Stimulated activated CD4-positive, alpha-beta T cell treated with anti-CD3 and anti-CD28 coated beads, Interleukin-15, amount 100 ng/mL, for 48 hours (primary cell): ENCODE measurements at places on chromosomes 12 and 14.

DNA sequence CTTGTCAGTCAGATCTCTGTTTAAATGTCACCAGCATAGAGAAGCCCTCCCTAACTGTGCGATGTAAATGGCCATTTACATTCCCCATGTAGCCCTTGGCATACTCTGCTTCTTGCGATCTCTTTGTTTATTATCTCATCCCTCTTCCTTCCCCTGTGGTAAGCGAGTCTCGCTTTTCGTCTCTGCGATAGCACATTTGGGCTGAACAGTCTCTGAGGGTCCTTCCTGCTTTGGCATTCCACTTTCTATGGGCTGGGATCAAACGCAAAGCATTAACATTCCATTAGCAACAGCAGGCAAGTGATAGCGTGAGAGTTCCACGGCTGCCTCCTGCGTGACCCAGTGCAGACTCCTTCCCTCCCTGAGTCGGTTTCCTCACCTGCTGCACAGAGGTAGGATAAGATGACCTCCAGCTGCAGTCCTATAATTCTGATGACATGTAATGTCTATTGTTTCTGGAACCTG is 61.4 kb upstream of the TUNAR start:
- DNase-seq = no peak

DNA sequence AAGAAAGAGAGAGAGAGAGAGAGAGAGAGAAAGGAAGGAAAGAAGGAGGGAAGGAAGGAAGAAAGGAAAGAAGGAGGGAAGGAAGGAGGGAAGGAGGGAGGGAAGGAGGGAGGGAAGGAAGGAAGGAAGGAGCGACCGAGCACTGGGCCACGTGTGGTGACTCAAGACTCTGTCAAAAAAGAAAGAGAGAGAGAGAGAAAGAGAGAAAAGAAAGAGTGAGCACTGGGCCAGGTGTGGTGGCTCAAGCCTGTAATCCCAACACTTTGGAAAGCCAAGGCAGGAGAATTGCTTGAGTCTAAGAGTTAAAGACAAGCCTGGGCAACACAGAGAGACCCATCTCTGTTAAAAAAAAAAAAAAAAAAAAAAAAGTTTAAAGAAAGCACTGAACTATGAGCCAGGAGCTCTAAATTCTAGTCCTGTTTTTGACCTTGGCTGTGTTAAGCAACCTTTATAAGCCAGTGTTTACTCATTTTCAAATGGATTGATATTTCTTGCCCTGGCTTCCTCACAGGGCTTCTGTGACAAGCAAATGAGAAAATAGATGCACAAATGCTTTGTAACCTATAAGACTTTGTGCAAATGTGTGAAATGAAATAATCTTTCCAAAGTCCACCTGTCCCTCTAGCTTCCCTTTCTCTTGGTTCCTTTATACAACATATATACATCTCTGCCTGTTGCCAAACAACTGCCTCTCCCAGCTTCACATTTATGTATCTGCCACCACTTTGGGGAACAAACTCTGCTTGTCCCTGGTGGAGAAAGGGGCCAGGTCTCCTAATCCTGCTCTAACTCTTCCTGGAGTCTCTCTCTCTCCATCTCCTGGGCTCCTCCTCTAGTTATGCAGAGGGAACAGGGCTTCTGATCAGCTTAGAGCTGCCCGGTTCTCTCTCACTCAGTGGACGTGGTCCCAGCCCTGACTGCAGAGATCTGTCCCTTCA is 16.1 kb upstream of the PLEKHG6 start:
- DNase-seq = no peak

DNA sequence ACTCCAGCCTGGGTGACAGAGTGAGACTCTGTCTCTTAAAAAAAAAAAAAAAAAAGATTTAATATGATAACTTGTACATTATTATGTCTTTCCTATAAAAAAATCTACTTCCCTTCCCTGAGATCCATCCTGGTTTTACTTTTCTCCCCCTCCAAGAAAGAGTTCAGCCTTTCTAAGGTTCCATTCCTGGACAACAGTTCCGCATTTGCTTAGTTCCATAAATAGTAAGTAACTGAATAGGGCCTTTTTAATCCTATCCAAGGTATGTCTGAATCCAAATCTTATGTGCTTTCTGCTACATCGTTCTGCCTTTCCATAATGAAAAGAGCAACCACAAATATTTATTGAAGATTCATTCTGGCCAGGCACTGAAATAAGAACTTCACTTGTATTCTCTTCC is 187.8 kb downstream of the DACT1 start:
- no peak for DNase-seq

GRCh38 chr12:54134850-54135249 is 53.9 kb downstream of the SMUG1 start:
- DNase-seq = no peak

DNA sequence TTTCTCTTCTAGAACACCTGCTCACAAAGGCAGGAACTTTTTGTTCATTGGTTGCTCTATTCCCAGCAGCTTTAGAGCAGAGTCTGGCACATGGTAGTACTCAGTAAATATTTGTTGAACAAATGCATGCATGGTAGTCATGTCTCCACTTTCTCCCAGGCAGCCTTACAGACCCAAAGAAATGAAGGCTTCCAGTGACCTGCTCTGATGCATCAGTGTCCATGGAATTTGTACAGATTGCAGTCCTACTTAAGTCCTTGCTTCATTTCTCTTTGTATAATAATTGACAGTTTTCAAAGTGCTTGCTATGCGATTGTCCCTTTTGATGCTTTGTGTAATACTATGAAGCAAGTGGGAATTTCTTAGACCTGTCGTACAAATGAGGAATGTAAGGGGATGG is 119.6 kb downstream of the DERA start:
- no peak for DNase-seq

- no peak for DNase-seq
Measured at GRCh38 chr12:107115119-107115518, 21.8 kb upstream of the CRY1 start.

- DNase-seq = no peak
Measured at GRCh38 chr14:75328558-75329155, 50.0 kb downstream of the FOS start.

DNA sequence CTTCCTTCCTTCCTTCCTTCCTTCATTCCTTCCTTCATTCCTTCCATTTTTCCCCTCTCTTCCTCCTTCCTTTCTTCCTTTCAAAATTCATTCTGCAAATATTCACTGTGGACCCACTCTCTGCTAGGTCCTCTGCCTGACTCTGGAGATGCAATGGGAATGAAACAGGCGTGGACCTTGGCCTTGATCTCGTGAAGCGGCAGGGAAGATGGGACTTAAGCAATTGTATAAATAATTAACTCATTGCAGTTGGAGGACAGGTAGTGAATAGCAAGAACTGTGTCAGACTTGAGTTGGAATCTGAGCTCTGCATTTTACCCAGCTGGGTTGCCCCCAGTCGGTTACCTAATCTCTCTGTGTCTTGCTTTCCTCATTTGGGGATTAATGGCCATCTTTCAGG is 230.6 kb upstream of the LHX5 start:
- DNase-seq = no peak

DNA sequence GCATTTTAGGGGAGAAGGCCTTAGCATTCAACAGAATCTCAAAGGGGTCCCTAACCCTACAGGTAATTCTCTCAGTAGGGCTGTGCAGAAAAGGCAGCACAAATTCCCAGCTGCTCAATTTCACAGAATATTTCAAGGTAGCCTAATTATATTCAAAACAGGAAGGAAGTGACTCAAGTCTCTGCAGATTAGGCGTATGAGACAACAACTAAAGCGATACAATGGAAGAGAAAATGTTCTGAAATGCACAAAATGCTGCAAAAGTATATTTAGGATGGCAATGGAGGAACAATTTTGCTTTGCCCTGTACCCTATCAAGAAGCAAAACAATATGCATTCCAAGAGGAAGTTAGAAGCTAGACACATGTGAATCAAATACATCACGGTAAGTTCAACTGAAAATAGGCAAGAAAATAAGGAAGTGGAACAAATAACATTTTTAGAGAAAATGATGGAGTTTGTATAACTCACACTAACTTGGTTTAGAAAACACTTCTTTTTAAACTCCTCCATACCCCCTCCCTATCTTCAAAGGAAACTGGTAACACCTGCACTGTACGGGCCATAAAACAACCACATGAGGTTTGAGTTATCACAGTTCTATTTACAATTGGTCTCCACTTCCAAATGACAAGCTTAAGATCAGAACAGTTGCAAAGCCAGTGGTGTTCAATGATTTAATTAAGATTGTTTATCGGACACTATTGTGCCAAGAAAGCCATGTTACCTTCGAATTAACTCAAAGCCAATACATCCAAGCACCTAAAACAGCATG is 1.6 kb downstream of the GIT2 start:
- DNase-seq = no peak

DNA sequence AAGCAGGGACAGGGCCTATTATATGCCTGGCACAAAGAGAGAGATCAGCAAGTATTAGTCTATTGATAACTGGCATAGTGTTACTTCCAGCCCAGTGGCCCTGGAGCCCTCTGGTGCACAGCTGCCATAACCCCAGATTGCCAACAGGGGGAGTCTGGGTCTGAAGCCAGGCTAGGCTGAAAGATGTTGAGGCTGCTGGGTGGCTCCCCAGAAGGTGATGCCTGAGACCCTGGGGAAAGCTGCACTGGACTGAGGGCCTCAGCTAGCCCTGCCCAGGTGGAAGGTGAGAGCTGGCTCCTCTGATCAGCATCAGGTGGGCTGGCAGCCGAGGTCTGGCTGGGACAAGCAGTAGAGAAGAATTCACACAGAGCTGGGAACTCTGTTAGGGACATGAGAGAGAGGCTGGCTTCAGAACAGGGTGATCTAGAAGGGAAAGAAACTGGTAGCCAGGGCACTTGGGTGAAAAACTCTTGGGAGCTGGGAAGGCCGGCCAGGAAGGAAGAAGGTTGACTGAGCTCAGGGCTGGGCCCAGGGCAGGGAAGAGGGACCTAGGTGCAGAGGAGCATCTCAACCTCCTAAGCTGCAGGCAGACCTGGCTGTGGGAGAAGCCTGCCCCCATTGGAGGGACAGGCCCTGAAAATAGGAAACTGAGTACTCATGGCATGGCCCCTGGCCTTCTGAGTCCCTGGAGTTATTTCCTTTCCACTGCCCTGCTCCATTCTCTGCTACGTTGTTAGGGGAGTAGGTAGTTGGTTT is 3.9 kb downstream of the GZMH start:
- DNase-seq = peak; percentile 69

- DNase-seq = no peak
Measured at GRCh38 chr12:106871477-106871876, 84.2 kb upstream of the TMEM263 start.

DNA sequence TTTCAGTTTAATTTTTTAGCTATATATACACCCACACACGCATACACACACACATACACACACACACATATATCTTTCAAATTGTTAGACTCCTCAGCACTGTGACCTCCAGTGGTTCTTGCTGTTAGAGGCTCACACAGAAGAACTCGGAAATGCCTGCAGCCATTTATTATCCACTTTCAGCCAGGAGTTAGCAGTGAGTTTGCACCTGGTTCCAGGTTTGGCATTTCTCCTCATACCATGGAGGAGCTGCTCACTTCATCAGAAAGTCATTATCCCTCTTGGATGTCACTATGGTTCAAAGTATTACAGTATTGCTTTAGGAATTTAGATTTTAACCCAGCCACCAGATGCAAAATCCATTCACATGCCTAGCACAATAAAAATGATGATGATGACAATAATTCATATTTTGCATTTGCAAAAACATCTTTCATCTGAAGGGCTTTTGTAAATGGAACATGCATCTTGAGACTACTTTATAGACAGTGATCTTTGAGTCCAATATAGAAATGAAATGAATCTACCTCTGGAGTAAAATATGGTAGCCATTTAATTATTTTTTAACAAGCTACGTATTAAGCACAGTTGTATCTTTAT is 42.3 kb downstream of the NPAS3 start:
- DNase-seq = no peak

DNA sequence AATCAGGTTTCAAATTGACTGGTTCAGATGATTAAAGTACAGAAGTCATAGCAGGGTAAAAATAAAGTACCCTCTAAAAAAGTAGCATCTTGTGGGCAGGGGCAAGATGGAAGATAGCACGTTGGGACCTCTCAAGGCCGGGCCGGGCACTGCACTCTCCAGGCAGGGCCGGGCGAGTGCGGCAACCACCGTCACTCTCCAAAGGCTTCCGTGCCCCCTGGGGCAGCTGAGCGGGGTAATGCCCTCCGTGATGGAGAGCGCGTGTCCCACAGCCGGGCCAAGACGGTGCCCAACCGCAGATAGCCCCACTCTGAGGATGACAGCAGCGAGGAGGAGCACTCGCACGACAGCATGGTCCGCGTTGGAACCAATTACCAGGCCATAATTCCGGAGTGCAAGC is 8.6 kb upstream of the PLXNC1 start:
- DNase-seq = no peak

- no peak for DNase-seq
Measured at GRCh38 chr14:41668356-41668755, 61.7 kb downstream of the LRFN5 start.

- DNase-seq = no peak
Measured at GRCh38 chr12:53868511-53868986, 70.1 kb upstream of the HOXC13 start.

GRCh38 chr12:95870897-95871296 is 12.1 kb downstream of the SNRPF start:
- no peak for DNase-seq

GRCh38 chr14:75514673-75515628 is 7.3 kb upstream of the BATF start:
- DNase-seq = no peak

DNA sequence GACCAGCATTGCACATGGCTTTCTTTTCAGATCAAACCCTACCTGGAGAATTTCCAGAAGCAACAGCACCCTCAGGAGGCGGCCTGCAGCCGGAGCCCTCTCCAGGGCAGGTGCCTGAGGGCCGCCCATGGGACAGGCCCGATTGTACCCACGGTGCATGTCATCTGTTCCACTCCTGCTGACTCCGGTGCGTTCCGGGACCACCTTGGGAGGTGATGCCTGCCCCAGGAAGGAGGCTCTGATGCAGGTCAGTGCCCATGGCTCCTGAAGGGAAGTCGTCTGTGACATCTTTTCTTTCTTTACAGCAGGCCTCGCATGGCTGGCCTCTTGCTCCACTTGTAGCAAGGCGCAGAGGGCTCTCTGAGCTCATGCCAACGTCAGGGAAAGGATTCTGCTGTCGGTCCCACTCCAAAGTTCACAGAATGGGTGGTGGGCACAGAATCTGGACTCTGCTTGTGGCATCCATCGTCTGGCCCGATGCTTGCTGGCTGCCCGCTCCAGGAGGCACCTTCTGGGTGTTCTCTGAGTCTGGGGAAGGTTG is 160.7 kb upstream of the RTL1 start:
- no peak for DNase-seq

DNA sequence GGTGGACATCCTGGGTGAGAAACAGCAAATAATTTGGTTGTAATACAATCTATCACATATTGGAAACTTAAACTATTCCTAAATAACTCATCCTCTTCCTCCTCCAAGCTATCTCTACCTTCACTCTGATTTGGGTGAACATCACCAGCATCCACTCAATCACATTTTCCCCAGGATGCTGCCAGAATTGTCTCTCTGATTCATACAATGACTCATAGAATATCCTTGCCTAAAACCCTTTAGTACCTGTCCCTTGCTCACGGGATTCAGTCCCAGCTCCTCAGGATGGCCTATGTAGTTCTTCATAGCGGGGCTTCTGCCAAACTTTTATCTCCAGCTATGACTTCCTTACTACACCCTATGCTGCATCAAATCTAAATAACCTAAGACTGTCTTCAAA is 146.8 kb downstream of the EMP1 start:
- no peak for DNase-seq

- no peak for DNase-seq
Measured at GRCh38 chr12:67388331-67389138, 119.4 kb downstream of the CAND1 start.

- no peak for DNase-seq
Measured at GRCh38 chr12:132353811-132354210, 24.4 kb upstream of the GALNT9 start.

GRCh38 chr12:130169256-130169655 is 7.0 kb downstream of the FZD10 start:
- DNase-seq = no peak
